ENCODE measurements at places on chromosomes 7 and 10.

GRCh38 chr7:24456526-24457218 is 116.6 kb upstream of the PALS2 start:
- no peak for DNase-seq

DNA sequence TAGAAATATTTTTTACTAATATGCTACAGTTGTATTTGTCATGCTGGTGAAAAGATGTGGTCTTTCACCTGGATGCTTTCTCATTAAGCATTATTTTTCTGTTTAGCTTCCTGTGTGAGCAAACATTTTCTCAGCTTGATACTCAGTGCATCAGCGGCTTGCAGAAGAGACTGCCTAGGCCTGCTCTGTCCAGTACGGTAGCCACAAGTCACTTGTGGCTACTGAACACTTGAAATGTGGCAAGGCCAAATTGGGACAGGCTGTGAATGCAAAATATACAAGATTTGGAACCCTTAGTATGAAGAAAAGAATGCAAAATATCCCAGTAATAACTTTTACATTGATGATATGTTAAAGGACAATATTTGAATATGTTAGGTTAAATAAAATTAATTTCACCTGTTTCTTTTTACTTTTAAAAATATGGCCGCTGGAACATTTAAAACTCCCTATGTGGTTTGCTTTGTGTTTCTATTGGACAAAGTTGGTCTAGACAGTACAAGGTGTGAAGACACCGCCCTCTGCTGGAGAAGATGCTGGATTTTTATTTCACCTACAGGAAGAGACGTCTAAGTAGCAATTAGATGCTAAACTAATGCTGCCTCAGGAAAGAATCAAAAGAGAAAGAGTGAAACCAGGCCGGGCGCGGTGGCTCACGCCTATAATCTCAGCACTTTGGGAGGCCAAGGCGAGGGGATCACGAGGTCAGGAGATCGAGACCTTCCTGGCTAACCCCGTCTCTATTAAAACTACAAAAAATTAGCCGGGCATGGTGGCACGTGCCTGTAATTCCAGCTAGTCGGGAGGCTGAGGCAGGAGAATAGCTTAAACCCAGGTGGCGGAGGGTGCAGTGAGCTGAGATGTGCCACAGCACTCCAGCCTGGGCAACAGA is 5.3 kb downstream of the SRGN start:
- DNase-seq: peak; percentile 75

DNA sequence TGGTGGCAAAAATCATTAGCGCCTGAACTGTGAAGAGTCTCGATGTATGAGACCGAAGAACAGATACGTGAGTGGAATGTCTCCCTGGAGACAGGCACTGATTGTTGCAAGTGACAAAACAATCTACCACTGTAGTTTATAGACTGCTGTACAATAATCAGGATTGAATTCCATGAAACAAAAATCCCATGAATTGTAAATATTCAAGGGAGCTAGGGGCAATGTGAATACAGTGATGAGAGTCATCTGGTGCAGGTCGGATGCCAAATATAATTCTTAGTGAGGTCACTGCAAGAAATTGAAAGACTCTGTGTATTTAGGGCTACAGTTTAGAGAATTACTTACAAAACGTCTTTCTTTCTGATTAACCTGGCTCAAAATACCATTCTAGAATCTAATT is 594.4 kb upstream of the VSTM2A start:
- DNase-seq: no peak

DNA sequence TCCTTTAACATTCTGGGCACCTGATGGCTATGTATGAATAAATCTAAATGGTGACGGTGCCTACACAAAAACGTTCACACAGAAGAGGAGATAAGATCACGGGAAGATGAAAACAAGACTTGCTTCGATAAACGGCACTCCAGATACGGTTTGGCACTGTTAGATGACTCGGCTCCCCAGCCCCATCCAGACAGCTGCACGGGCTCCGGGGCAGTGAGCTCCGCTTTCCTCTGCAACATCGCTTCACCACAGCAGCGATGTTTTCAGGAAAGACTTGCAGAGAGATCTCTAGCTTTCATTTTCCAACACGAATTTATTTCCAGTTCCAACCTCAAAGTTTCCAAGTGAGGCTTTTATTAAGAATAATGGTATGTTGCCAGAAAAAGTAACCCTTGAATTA is 132.1 kb downstream of the KLF6 start:
- no peak for DNase-seq

DNA sequence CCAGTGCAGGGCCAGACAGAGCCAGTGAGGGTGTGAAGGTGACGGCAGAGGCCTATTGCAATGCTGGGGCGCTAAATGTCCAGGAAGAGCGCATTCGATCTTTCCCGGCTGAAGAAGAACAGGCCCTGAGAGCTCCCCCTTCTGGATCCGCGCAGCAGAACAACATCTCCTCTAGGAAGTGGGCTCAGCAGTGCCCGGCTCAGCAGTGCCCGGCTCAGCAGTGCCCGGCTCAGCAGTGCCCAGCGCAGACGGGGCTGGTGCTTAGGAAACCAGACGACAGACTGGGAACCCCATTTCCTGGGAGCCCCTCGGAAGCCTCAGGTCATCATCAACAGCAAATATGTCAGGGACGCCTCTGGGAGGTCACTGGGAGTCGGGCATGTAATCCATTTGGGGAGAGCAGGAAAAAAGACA is 4.7 kb upstream of the NOS3 start:
- DNase-seq: no peak

DNA sequence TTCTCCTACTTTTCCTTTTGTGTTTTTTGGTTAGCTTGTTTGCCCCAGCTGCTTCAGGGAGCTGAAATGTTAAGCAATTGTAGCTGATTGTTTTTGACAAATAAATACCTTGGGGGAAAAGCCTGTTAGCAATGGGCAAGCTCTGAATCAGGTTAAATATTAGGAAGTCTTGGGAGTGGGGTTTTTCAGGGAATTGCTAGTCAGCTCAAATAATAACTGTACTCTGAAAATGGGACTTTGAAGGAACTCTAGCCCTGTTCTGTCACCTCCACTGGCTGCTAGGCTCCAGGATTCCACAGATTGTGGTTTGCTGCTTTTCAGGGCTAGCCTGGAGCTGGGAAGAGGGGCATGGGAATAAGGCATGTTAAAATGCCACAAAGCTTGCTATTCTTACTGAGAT is 39.5 kb downstream of the ADK start:
- no peak for DNase-seq

- no peak for DNase-seq
Observed at GRCh38 chr7:50153148-50153547, 60.1 kb upstream of the ZPBP start.

GRCh38 chr10:104767282-104767681 is 126.2 kb downstream of the SORCS3 start:
- no peak for DNase-seq

GRCh38 chr10:100826983-100827818 is 81.8 kb downstream of the PAX2 start:
- no peak for DNase-seq

GRCh38 chr10:82208726-82209125 is 333.7 kb downstream of the NRG3 start:
- no peak for DNase-seq

- DNase-seq: no peak
Observed at GRCh38 chr7:121286742-121287734, 41.8 kb upstream of the WNT16 start.

DNA sequence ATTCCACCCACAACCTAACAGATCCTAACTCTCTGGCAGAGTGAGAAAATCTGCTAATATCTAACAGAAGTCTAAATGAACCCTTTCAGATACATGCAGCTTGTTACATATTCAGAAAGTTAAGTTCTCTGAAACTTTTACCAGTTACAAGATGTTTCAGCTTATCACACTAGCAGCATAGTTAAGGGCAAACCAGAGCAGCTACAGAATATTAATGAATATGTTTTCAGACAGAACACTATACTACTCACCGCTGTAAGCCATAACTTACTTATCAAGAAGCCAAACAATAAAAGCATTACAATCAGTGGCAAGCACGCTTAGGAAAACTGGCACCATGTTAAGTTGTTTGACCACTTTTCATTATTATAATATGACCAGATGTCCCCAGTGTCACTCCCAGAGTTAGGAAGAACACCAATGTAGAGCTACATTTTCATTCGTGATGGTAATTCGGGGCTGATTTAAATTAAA is 2.7 kb downstream of the ITGB1 start:
- no peak for DNase-seq

DNA sequence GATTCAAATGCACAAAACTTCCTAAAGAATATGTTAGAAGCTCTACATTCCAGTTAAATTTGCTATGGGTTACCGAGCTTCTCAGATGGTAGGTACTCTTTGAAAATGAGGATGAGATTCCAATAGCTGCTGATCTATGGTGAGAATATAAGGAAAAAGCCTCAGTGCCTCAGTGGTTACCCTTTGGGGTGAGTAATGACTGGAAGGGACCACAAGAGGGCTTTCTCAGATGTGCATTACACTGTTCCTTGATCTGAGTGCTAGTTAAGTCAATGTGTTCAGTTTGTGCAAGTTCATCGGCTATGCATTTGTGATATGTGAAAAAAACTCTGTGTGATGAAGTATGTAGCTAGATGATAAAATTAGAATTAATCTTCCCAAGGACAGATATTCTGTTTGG is 3.5 kb downstream of the NRCAM start:
- DNase-seq: no peak
